Lung (tissue), 17 donors: ENCODE measurements at places on chromosomes 1 and 21. TPM values are rescaled to one million over a fixed set of nuclear protein-coding genes. Genes with fewer than 3 reads are reported as not detected.

Gene P3R3URF
- total RNA-seq = not detected

DNA sequence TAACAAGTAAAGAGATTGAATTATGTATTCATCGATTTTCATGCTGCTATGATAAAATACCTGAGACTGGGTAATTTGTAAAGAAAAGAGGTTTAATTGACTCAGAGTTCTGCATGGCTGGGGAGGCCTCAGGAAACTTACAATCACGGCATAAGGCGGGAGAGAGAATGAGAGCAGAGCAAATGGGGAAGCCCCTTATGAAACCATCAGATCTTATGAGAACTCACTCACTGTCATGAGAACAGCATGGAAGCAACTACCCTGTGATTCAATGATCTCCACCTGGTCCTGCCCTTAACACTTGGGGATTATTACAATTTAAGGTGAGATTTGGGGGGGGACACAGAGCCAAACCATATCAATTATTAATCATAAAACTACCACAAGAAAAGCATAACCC lies 3.3 kb upstream of the GBP3 start:
- no peaks in the 10 kb centered on the region for H3K36me3 ChIP-seq
- peaks cover 6% of the 10 kb centered on the region for H3K4me1 ChIP-seq
- no peak overlapping the region for H3K27ac ChIP-seq

GRCh38 chr1:228035844-228036243 lies 29.0 kb downstream of the WNT3A start:
- peaks cover 6% of the 10 kb centered on the region for H3K27me3 ChIP-seq
- no peak for DNase-seq
- no peak overlapping the region for H3K4me3 ChIP-seq
- no peaks in the 10 kb centered on the region for H3K4me1 ChIP-seq

DNA sequence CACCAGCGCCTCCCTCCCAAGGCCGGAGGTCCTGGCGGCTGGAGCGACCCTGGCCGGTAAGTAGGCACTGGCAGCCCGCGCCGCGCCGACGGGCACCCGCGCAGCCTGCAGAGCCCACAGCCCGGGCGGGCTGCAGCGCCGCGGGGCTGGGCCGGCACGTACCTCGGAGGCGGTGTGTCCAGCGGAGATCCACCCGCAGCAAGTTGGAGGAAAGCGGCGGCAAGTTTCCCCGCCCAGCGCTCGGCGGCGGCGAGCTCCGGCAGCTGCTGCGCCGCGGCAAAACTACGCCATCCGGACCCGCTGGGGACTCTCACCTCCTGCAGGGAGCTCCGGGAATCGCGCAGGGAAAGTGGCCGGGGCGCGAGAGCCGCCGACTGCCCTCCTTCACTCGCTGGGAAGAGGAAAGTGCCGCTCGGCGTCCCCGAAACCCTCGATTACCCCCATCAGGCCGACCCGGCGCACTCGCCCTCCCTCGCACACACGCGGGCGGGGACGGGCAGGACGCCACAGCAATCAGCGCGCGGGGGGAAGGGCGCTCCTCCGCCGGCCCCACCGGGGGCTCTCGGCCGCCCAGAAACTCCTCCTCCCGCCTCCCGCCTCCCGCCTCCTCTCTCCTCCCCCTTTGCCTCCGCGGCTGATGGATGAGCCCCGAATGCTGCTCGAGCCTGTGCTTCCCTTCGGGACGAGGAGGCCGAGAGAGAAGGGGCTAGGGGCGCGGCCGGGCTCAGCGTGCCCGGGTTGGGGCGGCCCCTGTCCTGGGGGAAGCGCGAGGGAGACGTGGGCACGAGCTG lies at the start of gene TGFBR3:
Gene TGFBR3 (minus strand): TSS at position 436 of the 791 bp plus-strand sequence. CDS start 24,620 bp downstream, outside the sequence.
- DNase-seq = peak; percentile 99
- peaks cover 20% of the 10 kb centered on the region for H3K4me1 ChIP-seq
- peak within 1 kb of the TSS; percentile 95 for H3K27ac ChIP-seq
- no peaks in the 10 kb centered on the region for H3K36me3 ChIP-seq

Gene STPG1
- 13.5 TPM for total RNA-seq

GRCh38 chr1:164563721-164564360 lies 4.9 kb downstream of the PBX1 start:
- H3K4me3 ChIP-seq = no peak overlapping the region
- peak overlapping the region; percentile 66 for H3K27ac ChIP-seq

DNA sequence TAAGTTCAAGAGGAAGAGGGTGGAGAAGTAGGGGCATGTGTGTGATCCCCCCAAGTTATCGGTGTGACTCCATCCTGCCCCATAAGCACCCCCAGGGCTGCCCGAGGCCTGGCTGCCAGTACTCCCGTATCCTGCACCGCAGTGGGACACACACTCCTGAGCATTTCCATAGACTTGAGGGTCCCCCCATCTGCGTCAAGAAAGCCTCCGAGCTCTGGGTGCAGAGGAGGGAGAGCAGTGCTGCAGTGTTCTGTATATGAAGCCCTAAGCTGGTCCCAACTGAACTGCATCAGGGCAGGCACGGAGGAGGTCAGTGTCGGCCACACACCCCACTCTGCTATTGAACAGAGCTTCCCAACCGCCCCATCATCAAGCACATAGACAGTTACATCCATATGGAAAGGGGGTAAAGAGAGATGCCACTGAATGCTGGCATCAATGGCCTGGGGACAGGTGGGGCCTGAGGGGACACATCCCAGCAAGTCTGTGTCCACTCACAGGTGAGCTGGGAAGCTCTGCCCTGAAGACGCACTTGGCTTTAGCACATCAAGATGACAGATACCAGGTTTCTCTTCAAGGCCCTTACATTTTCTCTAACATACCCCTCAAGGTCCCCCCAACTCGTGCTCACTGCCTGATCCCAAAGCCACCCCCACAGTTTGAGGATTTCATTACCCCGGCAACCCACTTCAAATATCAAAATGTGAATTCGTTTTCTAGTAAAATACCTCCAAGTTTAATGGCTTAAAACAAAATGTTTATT lies 64.3 kb downstream of the EVA1C start:
- no peaks in the 10 kb centered on the region for H3K36me3 ChIP-seq
- H3K4me1 ChIP-seq = peaks cover 15% of the 10 kb centered on the region
- no peak overlapping the region for H3K27ac ChIP-seq
- H3K4me3 ChIP-seq = no peak overlapping the region
- H3K27me3 ChIP-seq = no peaks in the 10 kb centered on the region

DNA sequence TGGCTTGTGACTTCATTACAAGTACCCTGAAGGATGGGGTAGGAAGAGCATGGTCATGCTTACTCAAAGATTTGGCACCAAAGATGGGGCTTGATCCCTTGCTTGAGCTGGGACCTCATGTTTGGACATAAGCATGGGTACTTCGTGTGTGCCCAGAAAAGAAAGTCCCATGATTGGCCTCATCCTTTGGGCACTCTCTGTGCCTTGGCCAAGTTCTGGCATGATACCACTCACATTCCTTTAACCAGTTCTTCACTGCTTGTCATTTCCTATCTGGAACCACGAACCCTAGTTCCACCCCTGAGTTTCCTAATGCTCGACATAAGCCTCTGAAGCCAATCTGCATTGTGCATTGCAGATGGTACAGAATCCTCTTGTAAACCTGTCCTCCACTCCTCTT lies 107.0 kb downstream of the NAV1 start:
- no peaks in the 10 kb centered on the region for H3K36me3 ChIP-seq
- H3K4me3 ChIP-seq = no peak overlapping the region
- H3K4me1 ChIP-seq = peaks cover 26% of the 10 kb centered on the region
- DNase-seq = no peak
- peaks cover 9% of the 10 kb centered on the region for H3K27me3 ChIP-seq
- H3K27ac ChIP-seq = no peak overlapping the region

Gene CD1B
- not detected for total RNA-seq

DNA sequence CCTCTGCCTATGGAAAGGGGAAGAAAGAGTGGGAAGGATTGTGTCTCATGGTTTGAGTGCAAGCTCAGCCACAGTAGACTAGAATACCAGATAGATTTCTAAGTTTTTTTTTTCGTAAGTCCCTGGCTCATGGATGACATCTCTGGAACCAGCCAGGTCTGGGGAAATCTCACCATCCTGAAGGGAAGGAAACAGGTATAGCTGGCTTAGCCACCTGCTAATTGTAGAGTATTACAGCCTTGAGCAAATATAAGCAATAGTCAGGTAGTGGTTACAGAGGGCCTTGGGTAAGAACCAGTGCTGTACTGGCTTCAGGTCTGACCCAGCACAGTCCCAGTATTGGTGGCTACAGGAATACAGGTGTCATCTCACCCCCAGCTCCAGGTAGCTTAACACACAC lies 500.9 kb upstream of the PRMT6 start:
- no peaks in the 10 kb centered on the region for H3K4me1 ChIP-seq
- H3K27ac ChIP-seq = no peak overlapping the region
- H3K36me3 ChIP-seq = no peaks in the 10 kb centered on the region
- no peak for DNase-seq
- H3K4me3 ChIP-seq = no peak overlapping the region

Gene BRDT
- not detected for total RNA-seq

Gene CYP4A11
- total RNA-seq = not detected

Gene TIMM17A
- total RNA-seq = 25.9 TPM

Gene TNFRSF18
- 2.7 TPM for total RNA-seq

DNA sequence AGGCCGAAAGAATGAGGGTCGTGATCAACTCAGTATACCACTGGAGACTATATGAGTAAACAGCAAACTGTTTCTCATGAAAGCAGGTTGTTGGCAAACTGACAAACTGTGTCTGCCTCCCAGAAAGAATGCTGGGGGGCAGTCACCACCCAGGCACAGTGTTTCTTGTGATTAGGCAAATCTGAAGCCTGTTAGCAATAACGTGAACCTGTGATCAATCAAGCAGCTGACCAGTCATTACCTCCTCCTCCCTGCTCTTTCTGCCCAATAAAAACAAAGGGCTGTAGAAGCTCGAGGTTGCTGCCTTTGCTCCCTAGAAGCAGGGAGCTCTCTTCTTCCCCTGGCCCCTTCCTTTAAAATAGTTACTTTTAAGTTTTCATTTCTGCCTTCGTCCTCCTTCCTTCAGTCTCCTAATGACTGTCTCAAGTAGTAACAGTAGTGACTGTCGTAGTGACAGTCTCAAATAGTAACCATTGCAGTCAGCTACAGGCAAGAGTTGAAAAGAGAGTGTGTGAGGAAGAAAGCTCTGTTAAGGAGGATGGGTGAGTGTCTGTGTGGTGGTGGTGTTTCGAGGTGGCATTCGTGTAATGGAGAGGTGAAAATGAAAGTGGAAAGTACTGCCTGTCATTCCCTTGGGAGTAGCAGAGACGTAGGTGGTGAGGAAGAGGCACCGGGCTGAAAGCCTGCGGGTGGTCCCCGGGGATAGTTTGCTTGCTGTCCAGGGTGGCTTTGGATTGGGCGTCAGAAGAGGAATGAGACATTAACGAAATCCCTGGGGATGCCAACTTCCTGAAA lies 14.5 kb downstream of the HHAT start:
- no peak overlapping the region for H3K27ac ChIP-seq
- H3K36me3 ChIP-seq = no peaks in the 10 kb centered on the region
- peak overlapping the region; percentile 18 for H3K4me3 ChIP-seq
- no peaks in the 10 kb centered on the region for H3K27me3 ChIP-seq

DNA sequence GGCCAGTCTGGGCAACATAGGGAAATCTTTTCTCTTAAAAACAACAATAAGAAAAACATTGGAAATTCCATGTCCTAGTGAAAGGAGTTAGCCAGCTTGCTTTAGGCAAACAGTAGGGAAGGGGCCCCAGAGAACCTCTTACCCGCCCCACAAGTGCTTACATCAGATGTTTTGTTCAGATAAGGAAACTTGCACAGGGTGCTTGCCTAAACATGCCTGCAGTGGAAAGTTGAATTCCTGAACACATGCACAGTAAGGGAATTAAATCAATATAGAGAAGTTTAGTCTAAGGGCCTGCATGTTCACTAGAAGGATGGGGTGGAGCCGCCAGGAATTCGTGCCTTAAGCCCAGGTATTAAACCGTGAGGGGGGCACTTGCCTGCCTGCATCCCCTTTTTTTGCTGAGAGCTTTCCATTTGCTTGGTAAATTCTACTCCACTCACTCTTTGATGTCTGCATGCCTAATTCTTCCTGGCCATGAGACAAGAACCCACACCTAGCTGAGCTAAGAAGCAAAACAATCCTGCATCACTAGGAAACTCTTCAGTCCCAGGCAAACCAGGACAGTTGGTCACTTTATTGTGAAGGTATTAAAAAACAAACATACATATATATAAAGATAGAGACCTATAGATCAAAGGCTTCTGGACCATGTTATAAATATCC lies 499.0 kb downstream of the SIPA1L2 start:
- H3K4me1 ChIP-seq = no peaks in the 10 kb centered on the region
- no peak for DNase-seq
- H3K27me3 ChIP-seq = no peaks in the 10 kb centered on the region
- H3K36me3 ChIP-seq = no peaks in the 10 kb centered on the region

DNA sequence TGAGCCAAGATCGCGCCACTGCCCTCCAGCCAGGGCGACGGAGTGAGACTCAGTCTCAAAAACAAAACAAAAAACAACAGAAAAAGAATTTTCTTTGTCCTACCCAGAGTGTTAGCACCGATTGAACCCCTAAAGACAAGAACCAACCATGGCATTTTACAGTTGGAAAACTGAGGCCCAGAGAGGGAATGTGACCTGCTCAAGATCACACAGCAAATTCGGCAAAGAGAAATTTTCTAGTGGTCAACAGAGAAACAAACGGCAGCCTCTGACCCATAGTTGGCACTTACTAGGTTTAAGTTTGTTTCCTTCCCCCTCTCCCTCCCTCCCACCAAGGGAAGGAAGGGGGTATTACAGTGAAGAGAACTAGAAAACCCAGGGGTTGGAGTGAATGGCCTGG lies 20.5 kb upstream of the ACTL8 start:
- no peaks in the 10 kb centered on the region for H3K4me1 ChIP-seq
- no peak overlapping the region for H3K4me3 ChIP-seq
- H3K36me3 ChIP-seq = no peaks in the 10 kb centered on the region
- no peak overlapping the region for H3K27ac ChIP-seq
- DNase-seq = no peak
- H3K27me3 ChIP-seq = no peaks in the 10 kb centered on the region

GRCh38 chr1:6343506-6344405 lies 49.8 kb downstream of the ACOT7 start:
- H3K4me3 ChIP-seq = no peak overlapping the region
- DNase-seq = peak; percentile 80
- H3K27ac ChIP-seq = no peak overlapping the region
- no peaks in the 10 kb centered on the region for H3K27me3 ChIP-seq
- peaks cover 8% of the 10 kb centered on the region for H3K4me1 ChIP-seq
- no peaks in the 10 kb centered on the region for H3K36me3 ChIP-seq

- H3K36me3 ChIP-seq = no peaks in the 10 kb centered on the region
- H3K27ac ChIP-seq = no peak overlapping the region
- H3K27me3 ChIP-seq = peaks cover 16% of the 10 kb centered on the region
- H3K4me1 ChIP-seq = peaks cover 9% of the 10 kb centered on the region
- H3K4me3 ChIP-seq = no peak overlapping the region
These were observed 12.8 kb upstream of the LMX1A start for GRCh38 chr1:165369255-165369848.

Gene TIE1
- 133 TPM for total RNA-seq
